Activated CD4-positive, alpha-beta T cell treated with anti-CD3 and anti-CD28 coated beads for 36 hours (primary cell): ENCODE measurements at places on chromosomes 2 and 18. TPM values are rescaled to one million over a fixed set of nuclear protein-coding genes. Genes with fewer than 3 reads are reported as not detected.

The RAPGEF4 gene
- 0.50 TPM for total RNA-seq

The TTLL4 gene
- total RNA-seq = 46.6 TPM

The TMEM169 gene
- 1.8 TPM for total RNA-seq

The MAL gene
- 35.4 TPM for total RNA-seq

The RAB6D gene
- total RNA-seq = not detected
